ENCODE measurements at places on chromosomes 7 and 10. TPM values are rescaled to one million over a fixed set of nuclear protein-coding genes. Genes with fewer than 3 reads are reported as not detected.

LRRD1 gene
- not detected for total RNA-seq

SEMA3C gene
- 55.4 TPM for total RNA-seq

CALHM1 gene
- not detected for total RNA-seq

PLPP4 gene
- total RNA-seq = 0.85 TPM

SFTPA2 gene
- not detected for total RNA-seq

CUZD1 gene
- total RNA-seq = not detected

CTAGE8 gene
- under 0.01 TPM for total RNA-seq
